ELR (cell line): ENCODE measurements at places on chromosomes 4 and X.
A peak's percentile ranks its signal among the peaks of the same experiment; 100 is the strongest.

- DNase-seq: no peak
Observed at GRCh38 chr4:181365671-181366070, 877.5 kb upstream of the TENM3 start.

GRCh38 chr4:1379351-1379781, 26.9 kb downstream of the NKX1-1 start:
- no peak for DNase-seq

DNA sequence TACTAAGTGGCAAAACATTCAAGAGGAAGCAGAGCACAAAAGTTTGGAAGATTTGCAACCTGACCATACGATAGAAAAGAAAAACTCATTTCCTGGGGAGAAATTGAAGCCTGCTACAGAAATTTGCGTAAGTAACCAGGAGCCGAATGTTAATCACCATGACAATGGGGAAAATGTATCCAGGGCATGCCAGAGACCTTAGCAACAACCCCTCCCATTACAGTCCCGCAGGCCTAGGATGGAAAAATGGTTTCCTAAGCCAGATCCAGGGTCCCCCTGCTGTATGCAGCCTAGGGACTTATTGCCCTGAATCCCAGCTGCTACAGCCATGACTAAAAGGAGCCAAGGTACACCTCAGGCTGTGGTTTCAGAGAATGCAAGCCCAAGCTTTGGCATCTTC, 472.2 kb upstream of the KLHL4 start:
- DNase-seq: no peak

DNA sequence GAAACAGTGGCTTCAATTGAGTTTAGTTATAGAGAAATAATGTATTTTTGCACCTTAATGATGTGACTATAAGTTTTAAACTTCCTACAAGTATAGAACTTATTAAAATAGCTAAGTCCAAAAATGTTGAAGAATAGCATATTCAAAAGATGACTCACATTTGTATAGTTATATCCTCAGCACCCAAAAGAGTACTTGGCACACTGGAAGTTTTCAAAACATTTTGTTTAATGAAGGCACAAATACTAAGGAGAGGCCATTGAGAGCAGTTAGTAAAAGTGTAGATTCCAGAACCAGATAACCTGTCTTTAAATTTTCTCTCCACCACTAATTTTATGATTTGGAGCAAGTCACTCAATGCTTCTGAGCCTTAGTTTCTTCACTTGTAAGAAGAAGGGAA, 226.9 kb upstream of the MID1 start:
- no peak for DNase-seq

GRCh38 chr4:173167758-173168395, 734 bp upstream of the GALNT7 start:
- DNase-seq: peak; percentile 57

DNA sequence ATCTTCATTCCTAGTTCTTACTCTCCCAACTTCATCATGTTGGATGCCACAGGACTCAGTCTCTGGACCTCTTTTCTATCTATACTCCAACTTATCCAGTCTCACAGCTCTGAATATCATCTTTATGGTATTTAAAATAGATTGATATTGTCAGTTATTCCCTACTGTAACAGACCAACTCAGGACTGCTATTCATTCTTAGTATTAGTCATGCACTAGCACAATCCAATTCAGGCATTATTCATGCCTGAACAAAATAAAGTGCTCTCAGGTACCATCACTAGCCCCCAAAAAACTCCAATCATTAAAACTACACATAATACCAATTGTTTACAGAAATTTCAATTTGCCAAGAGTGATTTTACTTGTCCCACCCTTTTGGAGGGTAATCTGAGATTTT, 37.7 kb downstream of the FRYL start:
- peak; percentile 34 for DNase-seq

DNA sequence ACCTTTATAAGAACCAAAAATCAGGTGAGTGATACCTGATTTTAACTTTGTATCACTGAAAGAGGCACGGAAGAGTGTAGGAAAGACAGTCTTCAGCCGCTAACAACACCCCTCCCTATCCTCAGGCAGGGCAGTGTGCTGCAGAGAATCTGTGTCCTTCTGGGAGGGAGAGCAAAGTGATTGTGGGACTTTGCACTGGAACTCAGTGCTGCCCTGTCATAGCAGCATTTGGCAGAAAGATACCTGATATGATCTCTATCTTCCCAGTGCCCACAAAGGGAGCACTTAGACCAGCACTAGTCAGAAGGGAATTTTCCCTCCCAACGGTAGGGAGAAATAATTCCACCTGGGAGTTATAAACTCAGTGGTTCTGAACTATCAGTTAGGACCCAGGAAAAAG, 139.0 kb downstream of the FMR1NB start:
- DNase-seq: no peak

GRCh38 chrX:151708821-151709220, 7.0 kb upstream of the FATE1 start:
- no peak for DNase-seq
